ENCODE measurements at places on chromosomes 3 and 15.

- no peak for DNase-seq
Observed at GRCh38 chr3:36416599-36416998, 36.3 kb downstream of the STAC start.

GRCh38 chr3:54830658-54831057 is 97.2 kb downstream of the LRTM1 start:
- no peak for DNase-seq

GRCh38 chr3:39025222-39025970 is 26.3 kb downstream of the SCN11A start:
- no peak for DNase-seq

GRCh38 chr3:130686833-130687232 is 59.8 kb downstream of the PIK3R4 start:
- no peak for DNase-seq

- no peak for DNase-seq
Observed at GRCh38 chr3:196599734-196600128, 31.3 kb downstream of the FBXO45 start.

- no peak for DNase-seq
Observed at GRCh38 chr3:58989163-58989562, 60.7 kb downstream of the CFAP20DC start.

DNA sequence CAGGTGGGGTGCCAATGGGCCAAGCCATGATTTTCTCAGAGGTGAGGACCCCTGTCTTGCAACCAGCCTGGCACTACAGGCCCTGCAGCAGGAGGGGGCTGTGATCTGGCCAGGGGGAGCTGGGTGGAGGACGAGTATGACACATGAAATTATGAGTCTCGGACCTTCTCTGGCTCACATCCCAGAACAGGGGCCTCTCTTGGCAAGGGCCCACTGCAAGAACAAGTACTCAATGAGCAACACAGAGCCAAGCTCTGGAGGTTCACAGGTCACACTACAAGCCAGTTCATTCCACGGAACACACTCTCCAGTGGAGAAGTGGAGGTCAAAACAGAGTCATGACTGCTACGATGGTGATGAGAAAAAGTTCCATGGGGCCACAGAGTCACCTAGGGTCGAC is 28.3 kb downstream of the CCDC32 start:
- no peak for DNase-seq

DNA sequence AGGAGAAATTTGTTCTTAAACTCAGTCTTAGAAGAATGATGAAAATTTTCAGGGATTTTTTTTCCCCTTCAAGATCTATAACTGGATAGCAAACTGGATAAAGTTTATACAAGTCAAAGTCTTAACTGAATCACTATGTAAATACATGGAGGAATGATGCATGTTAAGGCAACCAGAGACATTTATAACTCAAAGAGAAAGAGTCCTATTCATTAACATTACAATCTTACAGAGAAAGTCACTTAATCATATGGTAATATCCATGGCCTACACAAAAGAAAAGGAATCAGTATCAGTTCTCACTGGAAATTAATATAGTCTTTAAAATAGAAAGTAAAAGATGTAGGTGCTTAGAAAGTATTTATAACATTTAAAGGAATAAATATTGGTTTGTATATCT is 869.1 kb downstream of the TBL1XR1 start:
- no peak for DNase-seq

GRCh38 chr3:58375254-58375653 is 42.6 kb downstream of the PXK start:
- DNase-seq, result no peak

DNA sequence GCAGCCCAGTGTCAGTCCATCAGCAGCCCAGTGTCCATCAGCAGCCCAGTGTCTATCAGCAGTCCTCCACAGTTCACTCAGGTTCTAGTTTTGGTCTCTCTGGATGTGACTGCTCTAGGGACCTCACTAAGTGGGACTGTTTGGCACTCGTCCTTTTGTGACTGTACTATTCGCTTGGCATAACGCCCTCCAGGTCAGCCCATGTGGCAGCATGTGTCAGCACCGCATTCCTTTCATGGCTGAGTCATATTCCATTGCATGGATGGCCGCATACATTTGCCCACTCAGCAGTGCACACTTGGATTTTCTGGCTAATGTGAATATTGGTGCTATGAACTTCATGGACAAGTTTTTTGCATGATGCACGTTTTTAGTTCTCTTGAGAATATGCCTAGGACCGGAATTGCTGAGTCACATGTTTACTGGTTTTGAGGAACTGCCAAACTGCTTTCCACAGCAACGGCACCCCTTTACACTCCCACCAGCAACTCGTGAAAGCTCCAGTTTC is 16.4 kb downstream of the CHST13 start:
- DNase-seq, result peak; percentile 87
